ENCODE measurements at places on chromosomes 6 and 20.

- DNase-seq, result no peak
Measured at GRCh38 chr20:64216036-64216435, 39.5 kb upstream of the PCMTD2 start.

DNA sequence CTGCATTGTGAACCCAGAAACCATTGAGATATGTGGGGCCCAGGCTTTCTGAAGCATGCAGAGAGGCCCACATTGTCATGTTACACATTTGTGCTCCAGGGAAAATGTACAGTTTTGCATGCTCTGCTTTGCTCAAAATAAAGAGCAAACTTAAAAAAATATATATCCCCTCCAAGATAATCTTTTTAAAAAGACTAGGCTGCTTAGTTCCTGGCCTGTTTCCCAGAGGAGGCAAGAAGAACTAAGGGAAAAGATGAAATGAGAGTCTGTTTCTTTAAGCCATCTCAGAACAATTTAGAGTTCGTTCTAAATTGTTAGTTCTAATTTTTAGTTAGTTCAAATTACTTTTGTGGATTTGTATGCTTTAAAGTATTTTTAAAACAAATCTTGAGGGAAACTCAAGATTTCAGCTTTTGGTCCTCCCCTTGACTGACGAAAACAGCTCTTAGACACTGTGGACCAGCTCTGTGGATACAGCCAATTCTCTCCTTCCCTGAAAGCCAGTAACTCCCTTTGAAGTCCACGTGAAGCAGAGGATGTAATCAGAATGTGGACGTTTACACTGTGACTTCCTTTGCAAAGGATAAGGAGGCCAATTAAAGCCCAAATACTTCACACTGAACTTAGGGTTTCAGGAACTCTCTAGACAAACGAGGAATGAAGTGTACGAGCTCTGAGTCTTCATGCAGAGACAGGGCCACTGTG, 84.7 kb downstream of the CD164 start:
- no peak for DNase-seq

- DNase-seq, result no peak
Measured at GRCh38 chr6:139977887-139978332, 603.5 kb upstream of the CITED2 start.

- DNase-seq, result no peak
Measured at GRCh38 chr6:83371423-83371822, 59.4 kb downstream of the ME1 start.

DNA sequence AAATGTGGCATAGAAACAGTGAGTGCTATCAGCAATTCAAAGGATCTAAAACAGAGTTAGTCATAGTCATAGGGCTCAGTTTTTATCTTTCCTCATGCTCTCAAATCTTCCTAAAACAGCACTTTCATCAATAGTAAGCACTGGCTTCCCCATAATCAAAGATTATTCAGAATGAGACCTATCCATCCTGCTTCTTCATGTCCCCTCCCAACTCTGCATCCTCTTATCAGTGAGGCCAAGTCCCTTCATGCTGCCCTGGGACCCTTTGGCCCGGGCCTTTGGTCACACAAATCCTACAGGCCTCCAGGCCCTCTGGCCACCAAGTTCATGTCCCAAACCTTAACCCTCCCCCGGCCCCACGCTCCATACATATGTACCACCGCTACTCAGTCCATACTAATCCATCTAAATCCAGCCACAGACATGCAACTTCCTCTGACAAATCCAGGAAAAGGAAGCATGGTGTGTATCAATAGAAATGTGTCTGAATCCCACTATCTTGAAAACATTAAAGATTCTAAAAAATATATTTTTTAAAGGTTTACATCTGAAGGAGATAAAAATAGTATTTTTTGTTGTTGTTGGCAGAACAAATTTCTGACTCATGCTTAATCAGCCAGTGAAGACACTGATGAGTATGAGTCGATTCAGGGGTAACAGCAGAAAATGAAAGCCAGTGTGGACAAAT, 143.5 kb downstream of the PDE7B start:
- no peak for DNase-seq

DNA sequence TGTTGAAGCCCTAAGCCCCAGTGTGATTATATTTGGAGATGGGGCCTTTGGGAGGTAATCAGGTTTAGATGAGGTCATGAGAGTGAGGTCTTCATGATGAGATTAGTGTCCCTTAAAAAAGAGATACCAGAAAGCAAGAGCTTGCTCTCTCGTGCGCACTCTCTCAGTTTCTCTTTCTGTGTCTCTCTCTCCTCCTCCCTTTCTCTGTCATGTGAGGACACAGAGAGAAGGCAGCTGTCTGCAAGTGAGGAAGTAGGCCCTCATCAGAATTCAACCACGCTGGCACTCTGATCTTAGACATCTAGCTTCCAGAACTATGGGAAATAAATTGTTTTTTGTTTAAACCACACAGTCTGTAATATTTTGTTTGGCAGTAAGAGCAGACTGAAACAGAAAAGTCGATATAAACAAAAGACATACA, 180.5 kb downstream of the IBTK start:
- no peak for DNase-seq

- DNase-seq, result no peak
Measured at GRCh38 chr20:36872852-36873251, 3.1 kb upstream of the TLDC2 start.

DNA sequence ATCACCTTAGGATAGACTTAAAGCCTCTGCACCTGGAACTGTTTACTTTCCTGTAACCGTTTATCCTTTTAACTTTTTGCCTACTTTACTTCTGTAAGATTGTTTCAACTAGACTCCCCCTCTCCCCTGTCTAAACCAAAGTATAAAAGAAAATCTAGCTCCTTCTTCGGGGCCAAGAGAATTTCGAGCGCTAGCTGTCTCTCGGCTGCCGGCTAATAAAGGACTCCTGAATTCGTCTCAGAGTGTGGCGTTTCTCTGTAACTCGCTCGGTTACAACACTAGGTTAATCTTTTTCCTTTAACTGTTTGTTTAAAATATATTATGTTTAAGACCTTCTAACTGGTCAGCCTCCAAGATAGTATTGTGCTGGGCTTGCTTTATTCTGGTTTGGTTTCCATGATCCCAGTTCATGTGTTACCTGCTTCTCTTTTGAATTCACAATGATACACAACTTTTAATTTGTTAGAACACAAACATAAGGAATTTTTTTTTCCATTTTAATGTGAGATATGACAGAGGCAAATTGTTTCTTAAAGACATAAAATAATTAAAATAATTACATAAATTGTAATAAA, 8.7 kb upstream of the NQO2 start:
- DNase-seq, result no peak

DNA sequence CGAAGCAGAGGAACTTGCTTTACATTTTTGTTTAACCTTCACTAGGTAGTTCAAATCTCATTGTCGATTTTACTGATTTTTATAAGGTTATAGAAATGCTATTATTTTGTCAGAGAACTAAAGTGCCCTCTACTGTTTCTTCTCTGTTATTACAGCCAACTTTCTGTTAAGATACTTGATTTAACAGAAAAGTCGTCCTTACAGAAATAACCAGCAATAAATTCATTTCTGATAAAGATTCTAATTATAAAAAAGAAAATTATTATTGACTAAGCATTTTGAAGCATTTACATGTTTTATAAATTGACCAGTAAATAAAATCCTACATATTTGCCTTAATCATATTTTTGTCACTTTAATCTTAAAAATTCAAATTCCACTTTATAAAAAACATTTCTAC, 60.8 kb downstream of the OGFRL1 start:
- no peak for DNase-seq

- DNase-seq, result no peak
Measured at GRCh38 chr6:16049168-16049567, 79.7 kb upstream of the MYLIP start.

- no peak for DNase-seq
Measured at GRCh38 chr6:75215291-75215690, 9.4 kb upstream of the COL12A1 start.

- no peak for DNase-seq
Measured at GRCh38 chr20:4047614-4048013, 32.3 kb upstream of the RNF24 start.

GRCh38 chr20:20459726-20460125, 91.8 kb downstream of the INSM1 start:
- DNase-seq, result no peak

GRCh38 chr6:13419422-13420195, 67.8 kb downstream of the GFOD1 start:
- DNase-seq, result no peak
